DMS79 treated with DMSO at 0.1 percent for 48 hours (cell line): ENCODE measurements at places on chromosomes 7 and 10.

DNA sequence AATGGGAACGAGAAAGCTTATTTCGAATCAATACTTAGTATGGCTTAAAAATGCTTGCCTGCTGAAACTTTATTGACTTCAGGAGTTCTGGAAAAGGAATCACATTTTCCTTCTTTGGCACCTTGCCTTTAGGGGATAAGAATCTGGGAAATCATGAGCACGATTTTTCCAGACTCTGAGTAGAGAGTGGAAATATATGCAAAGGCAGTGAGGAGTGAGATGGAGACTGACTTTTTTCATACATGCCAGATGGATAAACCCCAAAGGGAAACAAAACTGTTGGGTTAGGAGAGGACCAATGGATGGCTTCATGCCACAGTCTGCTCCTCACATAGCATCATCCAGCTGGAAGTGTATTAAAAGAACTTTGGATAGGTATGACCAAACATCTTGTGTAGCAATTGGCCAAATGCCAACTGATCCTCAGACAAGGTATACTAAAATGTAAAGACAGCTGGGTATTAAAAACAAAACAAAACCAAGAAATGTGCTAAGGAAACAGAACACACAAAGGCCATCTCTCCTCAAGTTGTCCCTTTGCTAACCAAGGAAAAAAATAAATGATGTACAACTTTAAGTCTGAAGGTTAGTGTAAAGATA, 1.7 kb downstream of the COL28A1 start:
- no peak for DNase-seq

- DNase-seq, result no peak
These were observed 1.1 kb upstream of the DIP2C start for GRCh38 chr10:690372-691161.

GRCh38 chr10:100879741-100880360, 32.9 kb upstream of the SLF2 start:
- no peak for DNase-seq

- peak; percentile 42 for DNase-seq
These were observed at the start of gene IGFBP3 for GRCh38 chr7:45920502-45921380. Gene IGFBP3, minus strand, starts transcription at chr7:45921272. Its CDS starts 132 bp downstream, at chr7:45921140.

DNA sequence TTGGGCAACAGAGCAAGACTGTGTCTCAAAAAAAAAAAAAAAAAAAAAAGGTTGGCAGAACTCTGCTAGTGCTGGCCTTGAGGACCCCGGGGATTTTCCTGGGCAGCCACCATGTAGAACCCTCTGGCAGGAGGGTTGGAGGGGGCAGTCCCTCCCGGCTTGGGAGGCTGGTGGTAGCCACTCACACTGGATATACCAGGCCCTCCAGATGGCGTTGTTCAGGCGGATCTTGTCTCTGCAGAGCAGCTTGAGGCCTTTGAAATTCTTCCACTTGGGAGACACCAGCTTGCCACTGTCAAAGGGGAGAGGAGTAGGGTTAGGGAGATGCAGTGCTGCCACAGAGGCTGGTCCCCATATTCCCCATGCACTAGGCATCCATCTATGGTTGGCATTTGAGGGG, 8.4 kb downstream of the MLXIPL start:
- DNase-seq, result no peak

- peak; percentile 6 for DNase-seq
These were observed 677 bp downstream of the TSPAN14 start for GRCh38 chr10:80454513-80455460.

DNA sequence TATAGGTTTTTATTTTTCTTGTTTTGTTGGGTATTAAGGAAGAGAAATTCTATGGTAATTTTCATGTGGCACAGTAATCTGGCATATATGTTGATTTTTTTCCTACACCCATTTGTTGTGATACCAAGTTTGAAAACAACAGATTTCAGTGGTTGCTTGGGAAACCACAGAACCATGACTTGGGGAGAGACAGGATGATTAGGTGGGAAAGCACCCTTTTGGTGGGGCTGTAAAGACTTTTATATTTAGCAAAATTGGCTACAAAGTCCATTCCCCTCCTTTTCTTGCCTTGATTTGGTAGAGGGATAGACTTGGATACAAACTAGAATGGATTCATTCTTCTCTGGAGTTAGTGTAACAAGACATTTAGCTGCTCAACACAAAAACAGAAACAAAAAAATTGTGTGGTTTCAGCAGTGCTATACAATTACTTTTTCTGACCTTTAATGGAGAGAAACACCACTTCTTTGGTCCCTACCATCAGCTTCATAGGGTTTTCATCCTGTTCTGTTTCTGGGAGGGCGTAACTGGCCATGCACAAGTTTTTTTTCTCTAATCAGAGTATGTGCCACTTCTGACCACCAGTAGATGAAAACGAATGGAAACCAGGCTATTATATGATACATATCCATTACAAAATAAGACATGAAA, 52.7 kb downstream of the FIGNL1 start:
- DNase-seq, result no peak
